ENCODE measurements at places on chromosomes 7 and 10.

GRCh38 chr7:139034855-139035585 is 822 bp downstream of the ZC3HAV1L start:
- peak; percentile 37 for DNase-seq

DNA sequence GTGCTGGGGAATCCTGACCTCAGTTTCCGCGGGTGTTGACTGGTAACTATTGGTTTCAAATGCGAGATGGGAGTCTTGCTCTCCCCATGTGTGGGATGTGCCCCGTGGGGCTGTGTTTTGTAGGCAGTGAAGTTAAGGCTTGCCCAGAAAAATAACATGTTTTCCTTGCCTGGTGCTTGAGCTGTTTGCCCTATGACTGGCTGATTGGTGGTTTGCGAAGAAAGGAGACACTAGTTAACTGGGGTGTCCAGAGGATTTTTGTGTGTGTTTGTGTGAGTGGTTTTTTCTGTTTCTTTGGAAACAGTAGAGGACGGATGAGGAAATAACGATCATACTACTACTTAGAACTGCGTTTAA is 61.9 kb downstream of the CREB5 start:
- no peak for DNase-seq

DNA sequence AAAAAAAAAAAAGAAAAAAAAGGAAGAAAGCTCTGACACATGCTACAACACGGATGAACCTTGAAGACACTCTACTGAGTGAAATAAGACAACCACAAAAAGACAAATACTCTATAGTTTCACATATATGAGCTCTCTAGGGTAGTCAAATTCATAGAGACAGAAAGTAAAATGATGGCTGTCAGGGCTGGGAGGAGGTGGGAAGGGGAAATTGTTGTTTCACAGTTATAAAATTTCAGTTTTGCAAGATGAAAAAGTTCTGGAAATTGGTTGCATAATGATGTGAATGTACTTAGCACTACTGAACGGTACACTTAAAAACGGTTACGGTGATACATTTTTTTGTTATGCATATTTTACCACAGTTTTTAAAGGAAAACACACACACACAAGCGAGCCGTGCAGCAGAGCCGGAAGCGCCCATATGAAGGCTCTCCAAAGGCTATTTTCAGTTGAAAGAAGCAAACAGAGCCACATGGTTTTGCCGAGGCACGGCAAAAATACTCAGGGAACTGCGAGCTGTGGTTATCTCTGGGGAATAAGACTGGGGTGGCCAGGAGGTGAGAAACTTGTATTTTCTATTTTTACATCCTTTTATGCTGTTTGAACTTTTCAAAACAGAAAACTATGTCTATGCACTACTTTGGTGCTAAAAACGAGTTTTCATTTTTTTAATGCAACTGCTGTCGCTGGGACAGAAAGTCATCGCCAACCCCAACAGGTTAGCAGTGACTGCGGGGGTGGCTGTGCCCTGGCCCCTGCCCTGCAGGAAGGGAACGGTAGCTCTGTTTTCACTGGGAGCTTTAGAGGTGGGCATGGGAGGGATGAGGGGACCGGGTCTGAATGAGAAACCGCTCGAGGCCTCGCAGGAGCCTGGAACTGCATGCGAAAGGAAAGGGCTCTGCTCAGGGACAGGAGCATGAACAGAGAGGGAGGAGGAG is 132.9 kb downstream of the OAT start:
- no peak for DNase-seq

- DNase-seq, result peak; percentile 39
These were observed 68.0 kb downstream of the LANCL2 start for GRCh38 chr7:55432939-55433784.

DNA sequence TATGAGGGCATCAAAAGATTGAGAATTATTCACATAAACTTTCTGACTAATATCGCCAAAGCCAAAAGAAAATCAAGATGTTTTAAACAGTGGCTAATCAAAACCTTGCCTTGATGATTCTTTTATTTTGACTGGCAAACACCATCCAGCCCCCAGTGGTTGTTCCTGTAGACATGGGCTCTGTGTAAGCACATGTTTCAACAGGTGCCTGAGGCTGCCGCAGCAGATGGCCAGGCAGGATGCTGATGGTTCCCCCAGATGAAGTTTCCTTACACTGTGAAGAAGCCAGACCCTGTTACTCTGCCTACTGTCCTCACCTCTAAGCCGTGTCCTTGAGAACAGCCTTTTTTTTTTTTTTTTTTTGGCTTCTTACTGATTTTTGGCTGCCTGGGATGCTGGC is 146.5 kb downstream of the RAB11FIP2 start:
- no peak for DNase-seq

GRCh38 chr10:30883116-30883515 is 148.5 kb downstream of the ZNF438 start:
- no peak for DNase-seq

DNA sequence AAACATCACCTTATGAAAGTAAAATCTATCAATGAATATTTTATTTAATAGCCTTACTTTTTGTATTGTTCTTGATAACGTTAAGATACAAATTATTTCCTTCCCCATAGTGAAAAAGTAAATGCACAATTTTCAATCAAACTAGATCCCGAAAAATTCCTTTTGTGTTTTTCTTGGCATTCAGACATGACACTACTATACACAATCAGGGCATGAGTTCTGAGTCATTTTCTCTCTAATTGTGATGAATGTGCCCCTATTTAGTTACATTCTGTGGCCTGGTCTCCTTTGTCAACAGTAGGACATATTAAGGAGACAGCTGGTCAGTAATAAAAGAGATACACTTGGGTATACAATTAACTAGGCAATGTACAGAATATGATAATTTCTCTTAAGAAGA is 19.8 kb downstream of the COL1A2 start:
- no peak for DNase-seq

- DNase-seq, result no peak
These were observed 67.1 kb downstream of the C10orf120 start for GRCh38 chr10:122632576-122632975.

DNA sequence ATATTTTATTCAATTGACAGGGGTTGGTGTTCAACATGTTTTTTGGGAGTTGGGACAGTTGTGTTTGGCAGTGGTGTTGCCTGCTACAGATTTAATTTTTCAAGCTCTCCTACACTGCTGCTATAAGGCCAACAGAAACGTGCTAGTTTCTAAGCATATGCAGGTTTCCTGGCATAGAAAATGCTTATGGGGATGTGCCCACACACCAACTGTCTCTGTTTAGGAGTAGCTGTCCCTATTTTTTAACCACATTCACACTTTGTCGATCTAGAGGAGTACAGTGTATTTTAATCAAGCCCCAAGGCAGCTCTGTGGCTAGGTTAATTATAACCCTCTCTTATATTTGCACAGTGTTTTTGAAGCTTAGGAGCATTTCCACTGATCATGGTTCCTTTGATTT is 28.6 kb downstream of the TMEM178B start:
- no peak for DNase-seq

- DNase-seq, result peak; percentile 80
These were observed 4.1 kb upstream of the PLAU start for GRCh38 chr10:73906524-73907447.

DNA sequence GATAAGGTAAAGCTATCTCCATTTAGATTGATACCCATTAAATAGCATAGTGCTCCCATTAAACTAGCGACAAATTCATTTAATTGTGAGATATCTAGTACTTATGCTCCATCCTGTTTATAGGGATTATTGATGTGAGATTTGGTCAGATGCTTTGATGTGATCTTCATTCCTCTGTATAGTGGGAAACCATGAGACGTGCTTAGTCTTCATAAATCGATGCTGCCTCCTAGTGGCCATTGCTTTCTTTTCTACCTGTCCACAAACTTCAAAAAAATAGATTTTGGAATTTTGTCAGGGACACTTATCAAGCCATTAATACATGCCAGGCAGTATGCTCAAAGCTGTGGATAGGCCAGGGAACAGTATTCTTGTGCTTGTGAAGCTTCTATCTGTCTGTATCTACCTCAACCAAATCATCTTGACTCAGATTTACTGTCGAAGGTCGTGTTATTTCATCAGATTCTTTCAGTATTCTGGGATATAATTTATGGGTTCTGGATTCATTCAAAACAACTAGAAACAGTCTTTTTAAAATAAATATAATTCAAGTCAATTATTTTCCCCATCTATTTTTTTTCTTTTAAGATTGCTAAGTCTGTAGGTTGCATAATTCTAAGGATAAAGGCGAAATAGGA is 12.0 kb downstream of the LSM8 start:
- DNase-seq, result peak; percentile 63

GRCh38 chr7:1351881-1352625 is 107.2 kb downstream of the MICALL2 start:
- no peak for DNase-seq

- no peak for DNase-seq
These were observed 485.6 kb upstream of the GRM3 start for GRCh38 chr7:86158111-86158510.

DNA sequence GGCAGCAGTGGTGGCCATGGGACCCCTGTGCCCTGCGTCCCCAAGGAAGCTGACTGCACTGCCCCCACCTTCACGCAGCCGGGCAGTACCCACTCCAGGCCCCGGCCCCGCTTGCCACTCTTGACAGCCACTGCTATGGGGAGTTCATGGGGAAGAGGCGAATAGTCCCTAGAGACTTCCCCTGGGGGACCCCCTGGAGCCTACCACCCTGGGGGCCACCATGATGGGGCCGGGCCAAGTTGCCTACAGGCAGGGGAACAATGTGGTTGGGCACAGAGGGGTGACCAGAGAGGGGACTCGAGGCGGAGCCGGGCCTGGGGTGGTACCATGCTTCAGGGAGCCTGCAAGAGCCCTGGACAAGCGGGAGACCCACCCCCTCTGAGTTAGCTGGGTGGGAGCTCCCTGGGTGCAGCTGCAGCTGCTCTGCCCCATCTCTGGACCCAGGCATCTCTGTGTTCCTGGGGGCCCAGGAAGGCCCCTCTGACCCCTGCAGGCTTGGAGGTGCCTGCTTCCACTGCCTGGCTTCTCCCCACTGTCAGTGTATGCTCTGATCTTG is 567.6 kb downstream of the GRM8 start:
- DNase-seq, result no peak

DNA sequence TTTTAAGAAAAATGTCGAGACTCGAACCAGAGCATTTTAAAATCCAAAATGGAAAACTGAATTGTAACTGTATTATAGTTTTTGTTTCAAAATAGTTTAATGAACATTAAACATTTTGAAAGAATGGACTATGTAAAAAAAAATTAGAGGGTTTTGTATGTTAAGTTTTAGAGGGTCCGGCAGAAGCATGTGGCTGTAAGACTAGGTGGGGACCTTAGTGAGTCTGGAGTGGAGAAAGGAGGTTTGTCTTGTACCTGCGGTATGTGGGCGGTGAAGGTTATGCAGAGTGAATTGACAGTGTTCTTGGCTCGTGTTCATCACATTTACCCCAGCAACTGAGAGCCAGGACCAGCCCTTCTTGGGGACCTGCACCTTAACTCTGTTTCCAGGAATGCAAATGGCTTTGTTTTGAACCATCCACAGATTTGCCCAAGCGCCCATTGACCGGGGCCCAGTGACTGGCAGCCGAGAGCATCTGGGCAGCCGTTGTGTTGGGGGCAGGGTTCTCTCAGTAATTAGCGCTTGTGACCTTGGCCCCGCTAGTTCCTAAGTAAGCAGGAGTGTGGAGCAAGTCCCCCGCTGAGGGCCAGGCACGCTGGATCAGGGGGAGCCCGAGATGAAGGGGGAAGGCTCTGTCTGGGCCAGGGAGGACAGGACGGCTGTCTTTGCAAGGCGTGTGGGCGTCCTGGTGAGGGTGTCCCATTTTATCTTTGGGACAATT is 1.4 kb upstream of the KLF6 start:
- DNase-seq, result no peak

DNA sequence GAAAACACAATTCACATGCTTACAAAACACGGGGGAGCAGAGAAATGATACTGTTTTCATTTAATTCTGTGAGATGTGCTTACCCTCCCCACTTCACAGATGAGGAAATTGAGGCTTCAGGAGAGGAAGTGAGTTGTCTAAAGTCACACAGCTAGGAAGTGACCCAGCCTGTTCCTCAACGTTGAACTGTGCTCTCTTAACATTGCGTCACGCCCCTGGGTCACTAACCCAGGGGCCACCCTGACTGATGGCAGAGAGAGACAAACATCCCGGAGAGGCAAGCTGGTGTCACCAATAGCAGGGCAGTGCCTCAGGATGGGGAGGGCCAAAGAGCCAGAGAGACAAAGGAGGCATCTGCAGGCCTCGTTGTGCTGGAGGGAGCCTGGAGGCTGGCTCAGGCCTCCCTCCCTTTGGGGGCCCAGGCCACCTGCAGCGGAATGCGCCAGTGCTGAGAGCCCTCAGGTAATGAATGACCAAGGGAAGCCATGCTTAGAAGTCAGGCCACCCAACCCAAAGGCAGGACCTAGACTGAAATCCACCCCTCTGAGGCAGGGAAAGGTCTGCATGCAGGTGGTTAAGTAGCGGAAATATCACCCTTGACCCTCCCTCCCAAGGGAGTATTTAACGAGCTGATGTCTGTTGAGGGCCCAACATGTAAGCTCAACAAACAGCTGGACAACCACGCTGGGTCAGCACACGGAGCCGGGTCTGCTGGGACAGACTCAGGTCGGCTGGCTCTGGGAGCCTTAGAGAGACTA is 81.3 kb downstream of the C10orf105 start:
- DNase-seq, result peak; percentile 27

GRCh38 chr7:86955895-86956503 is 103.5 kb downstream of the ELAPOR2 start:
- DNase-seq, result no peak

DNA sequence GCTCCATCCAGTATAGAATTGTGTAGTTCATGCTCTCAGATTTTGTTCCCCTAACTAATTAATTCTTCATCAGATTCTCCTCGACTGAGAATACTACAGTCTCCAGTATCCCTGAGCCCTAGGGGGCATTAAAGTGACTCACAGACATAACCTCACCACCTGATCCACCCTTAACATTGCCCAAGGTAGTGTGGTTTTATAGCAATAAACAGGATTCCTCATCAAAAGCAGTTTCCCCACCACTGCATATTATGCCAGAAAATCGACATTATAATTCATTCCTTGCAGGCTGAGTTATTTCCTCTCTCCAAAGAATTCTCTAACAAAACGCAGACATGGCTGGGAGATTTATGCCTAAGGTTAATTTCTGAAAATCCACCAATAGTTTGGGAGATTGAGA is 1402.5 kb upstream of the CELF2 start:
- DNase-seq, result no peak

- DNase-seq, result no peak
These were observed 112.0 kb upstream of the C7orf33 start for GRCh38 chr7:148478551-148478950.

- DNase-seq, result no peak
These were observed 219.7 kb upstream of the PPP2R2D start for GRCh38 chr10:131681122-131681521.

GRCh38 chr10:71211053-71211452 is 1.3 kb upstream of the UNC5B start:
- no peak for DNase-seq

- no peak for DNase-seq
These were observed 1.2 kb downstream of the ADIRF start for GRCh38 chr10:86969421-86970041.

- DNase-seq, result peak; percentile 40
These were observed 69.3 kb downstream of the AVL9 start for GRCh38 chr7:32564542-32564941.

DNA sequence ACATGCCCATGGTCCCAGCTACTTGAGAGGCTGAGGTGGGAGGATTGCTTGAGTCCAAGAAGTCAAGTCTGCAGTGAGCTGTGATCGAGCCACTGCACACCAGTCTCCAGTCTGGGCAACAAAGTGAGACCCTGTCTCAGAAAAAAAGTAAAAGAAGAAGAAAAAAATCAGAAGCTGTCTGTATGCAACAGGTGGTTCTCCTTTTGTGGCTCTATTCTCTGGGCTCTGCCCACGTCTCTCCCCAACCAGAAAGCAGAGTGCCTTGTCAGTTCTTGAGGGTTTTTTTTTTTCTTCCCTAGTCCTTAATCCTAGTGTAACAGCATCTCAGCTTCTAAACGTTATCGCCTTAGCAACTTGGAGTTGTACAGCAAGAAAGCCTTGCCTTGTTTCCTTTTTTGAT is 89.5 kb downstream of the PRKCQ start:
- DNase-seq, result peak; percentile 26

All from KBM-7 (cell line).